ENCODE measurements at places on chromosomes 4 and X.

- no peak for DNase-seq
These were observed 470.0 kb upstream of the INTU start for GRCh38 chr4:127162741-127163140.

DNA sequence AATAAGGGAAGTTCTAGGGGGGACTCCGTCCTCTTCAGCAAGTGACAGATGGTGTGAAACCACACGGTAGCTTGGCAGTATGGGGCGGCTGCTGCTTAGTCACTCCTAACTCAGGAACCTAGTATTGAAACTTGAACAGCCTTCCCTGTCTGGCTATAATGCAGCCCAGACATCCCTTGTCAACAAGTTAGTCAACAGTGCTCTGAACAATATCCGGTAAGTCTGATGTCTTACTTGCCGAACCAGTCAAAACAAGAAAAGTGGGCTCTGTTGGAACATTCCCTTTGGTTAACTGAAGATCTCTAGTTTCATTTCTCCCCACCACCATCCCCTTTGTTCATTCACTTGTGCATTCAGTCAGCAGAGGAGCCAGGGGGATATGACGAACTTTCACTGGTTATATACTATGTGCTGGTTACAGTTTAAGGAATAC, 18.7 kb upstream of the CXCL13 start:
- DNase-seq = no peak

DNA sequence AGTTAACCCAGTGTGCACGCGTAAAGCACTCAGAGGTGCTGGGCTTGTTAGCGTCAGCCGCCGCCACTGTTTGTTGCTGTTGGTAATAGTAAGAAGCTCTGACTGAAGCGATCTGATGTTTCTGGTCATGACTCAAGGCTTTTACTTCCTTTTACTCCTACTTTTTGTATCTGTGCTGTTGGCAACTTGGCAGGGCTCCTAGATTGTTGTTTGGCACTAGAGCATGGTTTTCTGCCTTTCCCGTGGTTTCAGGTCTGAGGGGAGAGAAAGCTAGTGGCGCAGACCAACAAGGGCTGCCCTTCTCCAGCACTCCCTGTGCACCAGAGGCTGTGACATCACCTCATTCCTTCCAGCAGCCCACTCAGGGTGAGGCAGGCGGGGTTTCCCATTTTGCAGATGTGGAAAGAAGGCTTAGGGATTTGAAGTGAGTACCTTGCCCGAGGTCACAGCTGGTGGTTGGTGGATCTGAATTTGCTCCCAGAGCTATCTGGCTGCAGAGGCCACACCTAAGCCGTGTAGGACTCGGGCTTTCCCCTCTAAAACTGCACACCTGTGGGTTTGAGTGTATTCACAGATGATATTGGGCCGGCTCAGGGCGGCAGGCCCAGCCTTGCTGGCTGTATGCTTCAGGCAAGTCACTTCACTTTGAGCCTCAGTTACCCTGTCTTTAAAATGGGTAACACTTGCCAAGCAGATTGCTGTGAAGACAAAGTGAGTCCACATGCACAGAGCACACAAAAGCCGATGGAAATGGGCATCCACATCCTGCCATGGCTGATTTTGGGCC, 51.2 kb upstream of the TADA2B start:
- DNase-seq = no peak

GRCh38 chr4:56619160-56619559, 61.9 kb downstream of the HOPX start:
- no peak for DNase-seq

DNA sequence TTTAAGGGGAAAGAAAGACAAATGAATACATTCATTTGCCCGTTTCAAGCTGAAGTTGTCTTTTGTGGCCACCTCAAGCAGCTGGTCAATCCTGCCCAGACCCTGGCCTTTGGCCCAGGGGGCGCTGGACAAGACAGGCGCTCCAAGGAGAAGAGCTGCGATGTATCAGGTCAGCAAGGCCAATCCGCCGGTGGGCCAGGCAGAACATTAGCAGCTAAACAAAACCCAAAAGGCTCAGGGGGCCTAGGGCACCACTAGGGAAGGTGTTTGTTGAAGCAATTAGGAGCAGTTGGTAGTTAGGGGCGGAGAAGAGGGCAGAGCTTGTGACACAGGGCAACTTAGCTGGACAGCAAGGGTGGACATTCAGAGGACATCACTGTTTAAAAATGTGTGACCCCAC, 60.8 kb upstream of the TMEM33 start:
- no peak for DNase-seq

GRCh38 chrX:64571011-64571410, 175.8 kb upstream of the MTMR8 start:
- DNase-seq = no peak

- no peak for DNase-seq
These were observed 82.1 kb upstream of the BANK1 start for GRCh38 chr4:101708293-101709039.

GRCh38 chrX:17805120-17805519, 56.0 kb downstream of the RAI2 start:
- DNase-seq = no peak

- DNase-seq = no peak
These were observed 957 bp downstream of the PPP2R2C start for GRCh38 chr4:6471307-6472007.

DNA sequence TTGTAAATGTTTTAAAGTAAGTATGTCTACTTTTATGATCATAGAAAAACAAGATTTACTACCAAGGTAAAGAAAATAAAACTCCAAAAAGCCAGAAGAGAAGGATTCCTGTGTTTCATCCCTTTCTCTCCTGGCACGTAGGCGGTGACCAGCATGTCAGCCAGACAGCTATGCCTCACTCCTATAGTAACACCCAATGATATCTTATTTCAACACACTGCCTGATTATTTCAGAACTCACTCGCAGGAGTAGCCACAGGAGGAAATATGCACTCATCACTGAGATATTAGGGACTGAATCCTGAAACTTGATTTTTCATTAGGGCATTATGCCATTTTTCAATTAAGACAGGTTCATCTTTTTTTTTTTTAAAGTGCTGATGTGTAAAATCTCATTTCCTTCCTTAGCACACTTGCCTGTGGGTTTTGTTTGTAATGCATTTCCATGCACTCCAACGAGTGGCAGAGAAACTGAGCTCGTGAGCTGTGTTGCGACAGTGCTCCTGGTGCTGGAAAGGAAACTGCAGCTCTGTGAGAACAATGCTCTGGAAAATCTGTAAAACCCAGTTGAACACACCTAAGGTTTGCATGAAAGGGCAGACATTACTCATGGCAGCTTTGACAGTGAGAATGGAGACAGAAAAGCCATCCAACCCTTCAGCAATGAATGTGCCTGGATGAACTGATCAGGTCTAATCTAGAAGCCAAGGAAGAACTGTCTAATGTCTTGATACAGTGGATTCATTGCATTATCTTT, 18.2 kb downstream of the RAI2 start:
- DNase-seq = no peak

- DNase-seq = no peak
These were observed 293.4 kb upstream of the BOD1L1 start for GRCh38 chr4:13920901-13921300.

DNA sequence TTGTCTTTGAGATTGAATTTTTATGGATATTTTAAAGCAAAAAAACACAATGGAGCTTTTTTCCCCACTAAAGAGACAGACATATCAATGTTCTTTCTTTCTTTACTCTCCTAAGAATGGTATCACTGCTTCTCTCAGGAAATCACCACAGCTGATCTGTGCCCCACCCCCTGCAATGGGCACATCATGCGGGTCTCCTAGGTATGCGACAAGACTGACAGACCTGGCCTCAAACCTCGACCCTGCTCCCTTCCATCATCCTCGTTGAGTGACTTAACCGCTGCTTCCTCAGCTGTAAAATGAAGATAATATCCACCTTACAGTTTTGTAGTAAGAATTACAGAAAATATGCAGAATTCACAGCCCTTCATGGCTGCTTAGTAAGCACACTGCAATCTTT, 58.3 kb downstream of the LEF1 start:
- no peak for DNase-seq

DNA sequence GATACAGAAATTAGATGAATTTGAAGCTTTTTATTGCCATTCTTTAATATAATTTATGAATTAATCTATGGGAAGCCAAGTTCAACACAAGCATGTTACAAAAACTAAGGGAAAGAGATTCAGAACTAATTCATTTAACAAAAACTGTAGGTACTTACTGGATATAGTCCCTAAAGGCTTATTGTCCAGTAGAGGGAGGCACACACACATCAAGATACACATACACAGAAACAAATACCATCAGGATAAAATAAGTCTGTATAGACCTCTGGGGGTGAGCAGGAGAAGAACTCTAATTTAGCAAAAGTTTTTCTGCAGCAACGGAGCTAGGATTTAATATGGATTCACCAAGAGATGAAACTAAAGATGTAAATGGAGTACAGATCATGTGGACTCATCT, 83.0 kb upstream of the IL13RA1 start:
- DNase-seq = no peak

GRCh38 chrX:72102126-72102525, 29.6 kb downstream of the RTL5 start:
- DNase-seq = no peak

DNA sequence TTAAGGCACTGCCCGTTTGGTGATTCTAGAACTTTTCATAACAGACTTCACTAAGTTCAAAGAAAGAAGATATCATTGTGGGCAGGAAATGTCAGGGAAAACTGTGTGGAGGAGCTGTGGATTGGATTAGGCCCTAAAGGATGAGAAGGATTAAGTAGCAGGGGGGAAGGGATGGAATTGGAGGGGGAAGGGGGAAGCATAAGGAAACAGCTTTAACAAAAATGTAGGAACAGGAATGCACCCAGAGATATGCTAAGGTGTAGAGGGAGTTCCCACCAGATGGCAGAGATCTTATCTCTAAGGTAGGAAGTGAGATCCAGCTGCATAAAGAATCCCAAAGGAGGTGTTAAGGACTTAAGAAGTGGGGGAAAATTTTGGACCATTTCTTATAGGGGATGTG, 114.5 kb downstream of the LARP7 start:
- DNase-seq = no peak

- DNase-seq = no peak
These were observed 585.6 kb downstream of the ADGRL3 start for GRCh38 chr4:61785761-61786160.

DNA sequence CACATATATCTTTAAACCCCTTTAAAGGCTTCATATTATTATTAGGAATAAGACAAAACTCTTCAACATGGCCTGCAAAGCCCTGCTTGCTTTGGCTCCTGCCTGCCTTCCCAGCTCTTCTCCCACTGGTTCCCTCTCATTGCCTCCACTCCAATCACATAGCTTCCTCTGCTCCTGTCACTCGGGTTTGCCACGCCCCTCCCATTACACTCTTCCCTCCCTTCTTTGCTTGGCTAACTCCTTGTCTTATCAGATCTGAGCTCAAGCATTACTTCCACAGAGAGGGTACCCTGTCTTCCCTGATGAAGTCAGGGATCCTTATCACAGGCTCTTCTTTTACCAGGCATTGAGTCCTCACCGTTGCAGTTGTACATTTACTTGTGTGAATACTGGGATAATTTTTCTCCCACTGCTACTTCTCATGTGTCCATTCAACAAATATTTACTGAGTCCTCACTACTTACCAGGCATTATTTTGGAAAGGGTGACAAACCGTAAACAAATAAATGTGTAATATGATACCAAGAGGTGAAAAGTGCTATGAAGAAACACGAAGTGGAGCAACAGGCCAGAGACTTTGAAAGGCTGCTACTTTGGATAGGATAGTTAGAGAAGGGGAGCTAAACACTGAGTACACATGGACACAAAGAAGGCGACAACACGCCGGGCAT, 3.2 kb upstream of the VGLL1 start:
- DNase-seq = no peak

GRCh38 chrX:18098763-18099162, 121.9 kb downstream of the BEND2 start:
- DNase-seq = no peak

- DNase-seq = no peak
These were observed 88.5 kb downstream of the HADH start for GRCh38 chr4:108078024-108078733.

DNA sequence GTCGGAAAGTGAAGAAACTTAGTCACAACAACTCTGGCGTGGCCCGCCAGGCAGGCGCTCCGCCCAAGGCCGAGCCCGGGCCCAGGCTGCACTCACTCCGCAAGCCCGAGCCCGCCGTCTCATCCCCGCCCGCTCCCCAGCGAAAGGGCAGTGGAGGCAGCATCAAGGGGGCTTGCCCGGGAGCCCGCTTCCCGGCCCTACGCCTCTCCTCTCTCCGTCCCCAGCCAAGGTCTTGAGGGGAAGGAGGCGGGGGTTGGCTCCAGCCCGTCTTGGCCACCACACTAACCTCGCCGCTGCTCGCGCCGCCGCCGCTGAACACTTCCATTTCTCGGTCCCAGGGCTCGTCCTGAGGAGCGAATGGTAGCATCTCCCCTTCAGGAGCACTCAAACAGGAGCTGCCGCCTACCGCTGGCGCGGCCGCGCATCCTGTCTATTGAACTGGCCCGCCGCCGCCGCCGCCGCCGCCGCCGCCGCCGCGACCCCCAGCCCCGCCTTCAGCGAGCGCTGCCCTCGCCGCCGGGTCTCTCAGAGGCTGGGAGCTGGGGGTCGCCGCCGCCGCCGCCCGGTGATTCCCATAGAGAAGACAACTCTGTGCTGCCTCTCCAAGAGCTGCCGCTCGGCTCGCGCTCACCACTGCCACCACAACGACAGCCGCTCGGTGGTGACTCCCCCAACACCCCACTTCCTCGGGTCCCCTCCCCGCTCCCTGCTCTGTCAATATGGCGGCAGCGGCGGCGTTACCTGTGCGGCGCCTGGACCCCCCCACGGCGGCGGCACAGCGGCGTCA, at the start of gene RPS6KA6:
Gene RPS6KA6, minus strand, starts transcription at position 667 of the 787 bp plus-strand sequence. Its CDS starts 300 bp downstream, at position 367.
- no peak for DNase-seq

- DNase-seq = no peak
These were observed 167.8 kb downstream of the NDST4 start for GRCh38 chr4:114945616-114946015.

GRCh38 chrX:125132274-125132673, 187.4 kb upstream of the TEX13C start:
- no peak for DNase-seq

DNA sequence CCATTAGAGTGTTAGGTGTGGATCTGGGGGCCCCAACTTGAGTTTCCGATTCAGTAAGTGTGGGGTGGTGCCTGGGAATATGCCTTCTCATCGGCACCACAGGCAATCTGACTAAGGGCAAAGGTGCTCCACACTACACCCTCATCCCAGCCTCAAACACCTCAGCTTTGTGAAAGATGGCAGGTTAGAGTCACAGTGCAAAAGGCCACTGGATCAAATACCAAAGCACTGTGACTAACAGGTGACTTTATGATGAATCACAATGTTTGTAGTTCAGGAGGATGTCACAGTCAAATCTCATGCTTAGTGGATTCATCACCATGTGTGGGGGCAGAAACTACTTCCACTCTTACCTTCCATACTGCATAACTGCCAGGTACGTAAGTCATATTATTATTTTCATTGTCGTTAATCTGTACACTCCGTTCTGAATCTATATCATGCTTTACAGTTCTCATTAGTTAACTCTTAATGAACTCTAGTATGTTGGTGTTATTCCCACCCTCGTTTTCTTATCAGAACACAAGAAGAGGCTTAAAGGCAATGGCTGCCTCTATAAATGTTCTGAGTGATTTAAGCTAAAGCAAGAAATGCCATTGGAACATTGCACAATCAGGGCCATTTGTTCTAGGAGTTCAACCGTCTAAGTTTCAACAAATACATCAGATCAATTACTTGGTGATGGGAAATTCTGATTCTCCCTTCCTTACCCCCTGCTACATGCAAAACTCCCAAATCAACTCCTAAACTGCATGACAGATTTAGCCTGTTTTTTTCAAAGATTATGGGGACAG, 50.2 kb downstream of the PRKG2 start:
- DNase-seq = no peak

- DNase-seq = no peak
These were observed 447.9 kb upstream of the FAM241A start for GRCh38 chr4:111697176-111697942.
